ENCODE measurements at places on chromosomes 7 and 10.

DNA sequence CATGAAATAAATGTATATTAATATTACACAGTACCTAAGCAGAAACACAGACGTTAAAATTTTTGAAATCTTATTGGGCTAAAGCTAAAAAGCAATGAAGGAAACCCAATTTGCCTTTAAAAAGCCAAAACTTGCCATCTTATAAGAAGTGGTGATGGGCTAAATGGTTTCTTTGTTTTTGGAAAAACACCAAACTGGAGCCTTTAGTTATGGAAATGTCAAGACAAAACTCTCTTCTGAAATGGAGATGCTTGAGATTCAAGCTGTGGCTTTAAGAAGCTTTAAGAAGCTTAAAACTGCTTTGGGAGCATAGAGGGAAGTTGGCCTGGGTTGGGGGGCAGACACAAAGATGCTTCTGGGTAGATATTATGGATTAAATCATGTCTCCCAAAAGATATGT is 277.0 kb downstream of the GFRA1 start:
- no peak for DNase-seq

DNA sequence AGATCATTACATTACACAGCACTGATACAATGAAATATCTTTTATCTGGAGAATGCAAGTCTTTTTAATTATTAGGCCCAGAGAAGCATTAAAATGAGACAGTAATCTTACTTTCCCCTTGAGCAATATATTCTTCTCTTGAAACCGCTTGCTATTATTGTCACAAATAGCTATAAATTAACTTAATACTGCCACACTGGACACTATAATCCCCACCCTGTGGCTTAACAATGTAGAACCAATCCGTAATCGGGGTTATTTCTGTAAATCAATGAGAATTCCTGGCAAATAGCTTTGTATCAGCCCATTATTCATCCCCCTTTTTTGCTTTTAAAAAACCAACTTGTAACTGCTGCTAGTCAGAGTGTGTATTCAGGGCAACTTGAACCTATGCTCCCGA is 366.2 kb upstream of the VWC2 start:
- DNase-seq = no peak

DNA sequence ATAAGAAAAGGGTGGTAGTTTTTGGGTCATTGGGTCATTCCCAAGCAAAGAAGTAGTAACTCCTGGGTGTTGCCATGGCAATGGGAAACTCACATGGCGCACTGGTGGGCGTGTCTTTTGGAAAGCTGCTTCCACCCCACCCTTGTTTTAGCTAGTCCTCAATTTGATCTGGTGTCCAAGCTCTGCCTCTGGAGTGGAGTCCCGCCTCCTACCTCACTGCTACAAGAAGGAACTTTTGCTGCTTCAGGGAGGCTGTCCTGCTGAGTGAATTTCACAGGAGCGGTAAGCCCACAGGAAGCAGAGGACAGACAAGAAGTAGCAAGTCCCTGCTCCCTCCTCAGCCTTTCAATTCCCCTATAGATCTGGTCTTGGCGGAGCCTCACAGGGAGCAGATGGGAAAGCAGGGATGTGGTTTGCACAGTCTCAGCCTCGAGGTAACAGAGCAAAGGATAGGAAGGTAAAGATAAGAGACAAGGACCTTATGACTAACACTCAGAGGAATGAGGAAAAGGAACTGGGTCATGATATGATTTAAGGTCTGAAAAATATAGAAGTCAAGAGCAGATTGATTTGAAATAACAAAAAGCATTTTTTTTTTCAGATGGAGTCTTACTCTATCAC is 700.3 kb downstream of the TNS3 start:
- DNase-seq = no peak

DNA sequence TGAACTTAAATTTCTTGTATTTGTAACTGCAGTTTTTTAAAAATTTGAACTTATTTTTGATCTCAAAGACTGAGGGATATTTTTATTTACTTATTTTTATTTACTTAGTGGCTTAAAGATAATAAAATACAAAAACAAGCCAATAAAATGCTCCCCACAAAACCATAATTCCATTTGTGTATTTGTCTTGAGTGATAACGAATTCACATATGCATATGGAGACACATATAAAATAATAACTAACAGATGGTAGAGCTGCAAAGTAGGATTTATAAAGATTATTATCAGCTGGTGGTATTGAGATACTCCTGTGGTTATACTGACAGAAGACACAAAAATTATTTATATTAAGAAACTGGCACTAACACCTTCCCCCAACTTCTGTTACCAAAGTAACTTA is 90.2 kb upstream of the RPA3 start:
- DNase-seq = no peak

DNA sequence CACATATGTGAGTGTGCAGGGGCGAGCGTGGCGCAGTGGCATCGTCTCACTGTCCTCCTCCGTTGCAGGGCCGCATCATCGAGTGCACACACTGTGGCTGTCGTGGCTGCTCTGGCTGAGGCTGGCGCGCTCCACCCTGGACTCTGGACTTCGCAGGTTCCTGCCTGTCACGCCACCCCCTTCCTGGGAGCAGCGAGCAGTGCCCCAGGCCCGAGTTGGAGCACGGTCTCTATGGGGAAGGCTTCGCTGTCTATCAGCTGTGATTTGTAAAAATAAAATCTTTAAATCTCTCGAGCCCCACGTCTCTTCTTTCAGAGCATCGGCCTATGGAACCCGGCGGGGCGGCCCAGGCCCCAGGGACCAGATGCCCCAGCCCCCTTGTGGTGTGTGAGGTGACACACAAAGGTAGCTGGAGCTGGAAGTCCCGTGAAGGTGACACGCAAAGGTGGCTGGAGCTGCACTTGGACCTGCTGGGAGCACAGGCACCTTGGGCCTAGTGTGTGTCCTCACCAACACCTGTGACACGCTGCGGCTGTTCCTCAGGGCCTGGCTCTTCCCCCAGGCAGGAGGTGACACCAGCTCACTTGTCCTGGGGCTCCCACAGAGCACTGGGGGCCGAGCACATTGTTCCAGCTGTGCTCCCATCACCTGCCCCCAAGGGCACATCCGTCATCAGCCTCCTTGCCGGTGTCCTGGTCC is 10.7 kb downstream of the BUD31 start:
- DNase-seq = no peak

DNA sequence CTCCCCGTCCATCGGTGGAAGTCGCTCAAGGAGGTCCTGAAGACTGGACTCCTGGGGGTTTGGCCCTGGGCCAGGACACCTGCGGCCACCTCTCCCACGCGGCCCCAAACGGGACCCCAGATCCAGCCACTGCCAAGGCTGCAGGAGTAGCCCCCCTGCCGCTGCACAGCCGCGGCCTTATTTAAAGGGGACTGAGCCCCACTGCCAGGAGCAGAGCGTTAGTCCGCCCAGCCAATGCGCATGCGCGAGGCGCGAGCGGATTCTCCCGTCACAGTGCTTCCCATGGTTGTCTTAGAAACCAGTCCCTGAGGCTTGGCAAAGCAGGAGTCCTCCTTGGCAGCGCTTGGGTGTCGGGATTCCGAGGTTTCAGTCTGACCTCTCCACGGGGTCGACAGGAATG is 320.0 kb downstream of the ZNF716 start:
- DNase-seq = no peak

DNA sequence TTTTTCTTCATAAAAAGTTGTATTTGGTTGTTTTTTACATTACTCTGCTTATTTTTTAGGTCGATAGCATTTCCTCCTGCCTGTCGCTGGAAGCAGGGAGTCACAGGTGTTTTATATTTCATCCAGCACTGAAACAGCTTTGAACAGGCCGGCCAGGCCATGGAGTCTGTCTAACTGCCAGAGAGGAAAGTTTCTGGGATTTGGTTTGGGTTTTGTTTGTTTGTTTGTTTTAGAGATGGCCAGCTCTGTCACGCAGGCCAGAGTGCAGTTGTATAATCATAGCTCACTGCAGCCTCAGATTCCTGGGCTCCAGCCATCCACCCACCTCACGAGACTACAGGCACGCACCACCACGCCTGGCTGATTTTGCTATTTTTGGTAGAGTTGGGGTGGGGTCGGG is 23.4 kb downstream of the PROSER2 start:
- DNase-seq = no peak

- DNase-seq = no peak
Observed at GRCh38 chr10:24047176-24047575, 161.8 kb upstream of the KIAA1217 start.

DNA sequence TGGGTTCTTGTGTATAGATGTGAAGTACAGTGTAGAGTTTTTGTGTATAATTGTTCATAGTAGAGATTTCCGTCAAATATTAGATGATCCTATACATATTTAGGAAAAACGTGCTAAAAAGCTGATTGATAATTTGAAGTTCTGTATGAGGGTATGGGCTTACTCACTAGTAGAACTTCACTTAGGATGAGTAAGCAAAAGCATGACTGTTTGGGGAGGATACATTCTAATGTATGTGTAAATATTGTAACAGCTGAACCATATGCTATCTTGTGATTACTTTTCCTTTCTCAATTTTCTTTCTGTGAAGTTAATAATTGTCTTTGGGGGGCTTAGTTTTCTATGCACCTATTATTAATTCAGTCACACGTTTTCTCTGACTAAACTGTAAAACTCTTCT is 53.2 kb upstream of the PDK4 start:
- DNase-seq = no peak

- no peak for DNase-seq
Observed at GRCh38 chr10:86603256-86603655, 51.1 kb upstream of the OPN4 start.

- no peak for DNase-seq
Observed at GRCh38 chr10:101346177-101346576, 7.8 kb upstream of the BTRC start.

- DNase-seq = no peak
Observed at GRCh38 chr7:27910326-27910725, 170.4 kb downstream of the TAX1BP1 start.

DNA sequence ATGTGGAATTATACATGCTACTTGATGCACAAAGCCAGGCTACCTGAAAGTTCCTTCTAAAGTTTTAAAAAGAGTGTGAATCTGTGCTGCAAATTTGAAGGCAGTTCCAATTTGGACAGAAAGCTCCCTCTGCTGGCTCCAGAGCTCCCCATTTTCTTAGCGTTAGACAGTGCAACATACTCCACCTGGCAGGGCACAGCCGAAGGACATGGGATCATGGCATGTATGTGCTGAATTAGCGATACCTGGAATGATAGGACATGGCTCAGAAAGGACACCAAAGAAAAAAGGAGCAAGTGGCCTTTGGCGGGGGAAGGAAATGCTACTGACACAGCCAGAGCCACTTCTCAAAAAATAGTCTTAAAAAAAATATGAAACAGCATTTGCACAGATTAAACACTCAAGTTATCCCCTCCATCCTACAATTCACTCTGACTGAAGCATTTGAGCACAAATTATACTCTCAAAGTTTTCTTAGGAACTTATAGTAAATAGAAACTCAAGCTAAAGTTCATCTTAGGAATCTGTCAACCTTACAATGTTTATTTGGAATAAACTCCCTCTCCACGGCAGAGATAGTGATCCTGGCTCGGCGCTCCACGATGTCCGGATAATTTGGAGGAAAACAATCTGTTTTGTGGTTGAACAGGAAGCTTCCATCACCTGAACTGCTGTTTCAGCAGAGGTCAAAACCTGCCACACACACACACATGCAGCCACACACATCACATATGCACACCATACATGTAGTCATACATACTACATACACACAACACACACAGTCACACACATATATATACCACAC is 80.0 kb downstream of the C7orf25 start:
- DNase-seq = peak; percentile 28

DNA sequence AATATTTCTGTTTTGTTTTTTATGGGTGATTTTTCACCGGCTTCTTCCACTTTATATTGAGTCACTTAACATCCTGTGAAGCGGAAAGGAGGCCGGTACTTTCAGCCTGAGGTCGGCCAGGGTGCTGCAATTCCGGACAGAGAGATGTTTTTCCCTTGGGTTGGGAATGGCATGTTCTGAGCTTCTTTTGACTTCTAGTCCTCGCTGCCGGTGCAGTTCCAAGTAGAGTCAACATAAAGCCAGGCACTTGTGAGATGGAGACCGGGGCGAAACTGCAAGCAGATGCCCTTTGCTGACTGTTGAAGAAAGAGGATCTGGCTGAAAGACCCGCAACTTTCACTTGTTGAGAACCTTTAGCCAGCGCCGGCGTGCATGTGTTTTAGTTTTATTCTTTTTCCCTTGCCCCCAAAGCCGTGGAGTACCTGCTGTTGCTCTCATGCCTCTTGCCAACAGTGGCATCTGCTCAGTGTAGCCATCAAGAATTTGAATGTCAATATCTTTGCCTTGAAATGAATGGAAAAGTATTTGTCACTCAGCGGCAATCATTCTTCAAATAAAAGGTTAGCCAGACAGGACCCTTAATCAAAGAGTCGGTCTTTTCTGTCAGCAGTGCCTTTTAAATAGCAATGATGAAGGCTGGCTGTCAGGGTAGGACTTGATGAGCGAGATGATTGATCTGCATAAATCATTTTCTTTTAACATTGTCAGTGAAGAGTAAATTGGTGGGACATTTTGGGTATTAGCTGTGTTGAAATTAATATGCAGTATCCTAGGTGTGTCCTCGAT is 351.2 kb downstream of the LRMDA start:
- DNase-seq = no peak

DNA sequence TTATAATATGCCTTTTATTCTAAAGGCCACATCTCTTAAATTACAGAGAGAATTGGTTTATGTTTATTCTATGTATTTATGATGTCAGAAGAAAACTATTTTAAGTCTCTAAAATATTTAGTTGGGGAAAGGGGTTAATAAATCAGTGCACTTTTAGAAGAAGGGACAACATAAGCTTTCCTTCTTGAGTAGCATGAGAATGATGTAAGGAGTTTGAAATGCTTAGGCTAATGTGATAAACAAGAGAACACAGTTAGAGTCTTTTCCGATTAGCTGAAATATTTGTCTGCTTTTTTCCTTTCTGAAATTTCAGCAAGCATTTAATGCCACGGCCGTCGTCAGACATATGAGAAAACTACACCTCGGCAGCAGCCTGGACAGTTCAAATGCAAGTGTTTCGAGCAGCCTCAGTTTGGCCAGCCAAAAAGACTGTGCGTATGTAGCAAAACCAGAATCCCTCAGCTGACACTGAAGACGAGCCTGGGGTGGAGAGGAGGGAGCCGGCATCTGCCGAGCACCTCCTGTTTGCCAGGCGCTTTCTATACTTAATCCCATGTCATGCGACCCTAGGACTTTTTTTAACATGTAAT is 176.2 kb downstream of the CCDC3 start:
- no peak for DNase-seq

DNA sequence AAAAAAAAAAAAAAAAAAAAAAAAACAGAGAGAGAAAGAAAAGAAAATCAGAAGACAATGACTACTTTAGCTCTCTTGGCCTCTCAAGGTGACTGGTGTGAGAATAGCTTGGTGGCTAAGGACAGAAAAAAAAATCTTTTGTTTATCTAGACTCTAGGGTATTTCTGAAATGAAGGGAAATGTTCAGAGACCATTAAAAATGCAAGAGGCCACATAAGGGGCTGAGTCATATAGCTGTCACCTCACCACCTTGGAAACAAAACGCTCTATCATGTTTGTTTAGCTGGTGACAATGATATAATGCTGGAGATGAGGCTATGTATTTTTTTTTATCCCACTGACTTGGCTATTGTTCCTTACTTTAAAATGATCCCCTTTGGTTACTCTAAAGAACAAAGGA is 287.0 kb upstream of the CDC14C start:
- no peak for DNase-seq

- DNase-seq = no peak
Observed at GRCh38 chr7:101378751-101379174, 16.1 kb downstream of the COL26A1 start.

Measured in endothelial cell (in vitro differentiated cells).